SW 1271 (cell line): ENCODE measurements at places on chromosomes 6 and 20.

- no peak for DNase-seq
Measured at GRCh38 chr6:20479060-20479459, 55.2 kb upstream of the CDKAL1 start.

DNA sequence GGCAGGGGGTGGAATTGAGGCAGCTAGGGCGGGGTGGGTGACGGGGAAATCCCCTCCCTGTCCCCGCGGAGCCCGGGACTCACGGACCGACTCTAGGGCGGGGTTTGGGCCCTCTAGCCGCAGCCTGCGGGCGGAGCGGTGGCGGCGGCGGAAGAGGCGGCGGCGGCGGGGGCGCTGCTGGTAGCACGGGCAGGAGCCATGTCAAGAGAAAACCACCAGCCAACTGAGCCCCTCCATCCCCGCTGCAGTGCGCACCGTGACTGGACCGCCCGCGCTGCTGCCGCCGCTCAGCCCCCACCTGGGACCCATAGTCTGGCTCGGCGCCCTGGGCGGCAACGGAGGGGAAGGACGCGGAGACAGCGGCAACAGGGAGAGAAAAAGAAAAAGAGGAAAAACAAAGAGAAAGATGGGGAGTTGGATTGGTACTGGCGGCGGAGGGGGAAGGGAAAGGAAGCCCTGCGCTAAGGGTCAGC, 1.2 kb upstream of the C6orf62 start:
- DNase-seq: peak; percentile 38

- DNase-seq: no peak
Measured at GRCh38 chr6:87152526-87152955, 2.8 kb upstream of the ZNF292 start.

GRCh38 chr20:48639899-48640298, 187.9 kb downstream of the PREX1 start:
- DNase-seq: no peak

DNA sequence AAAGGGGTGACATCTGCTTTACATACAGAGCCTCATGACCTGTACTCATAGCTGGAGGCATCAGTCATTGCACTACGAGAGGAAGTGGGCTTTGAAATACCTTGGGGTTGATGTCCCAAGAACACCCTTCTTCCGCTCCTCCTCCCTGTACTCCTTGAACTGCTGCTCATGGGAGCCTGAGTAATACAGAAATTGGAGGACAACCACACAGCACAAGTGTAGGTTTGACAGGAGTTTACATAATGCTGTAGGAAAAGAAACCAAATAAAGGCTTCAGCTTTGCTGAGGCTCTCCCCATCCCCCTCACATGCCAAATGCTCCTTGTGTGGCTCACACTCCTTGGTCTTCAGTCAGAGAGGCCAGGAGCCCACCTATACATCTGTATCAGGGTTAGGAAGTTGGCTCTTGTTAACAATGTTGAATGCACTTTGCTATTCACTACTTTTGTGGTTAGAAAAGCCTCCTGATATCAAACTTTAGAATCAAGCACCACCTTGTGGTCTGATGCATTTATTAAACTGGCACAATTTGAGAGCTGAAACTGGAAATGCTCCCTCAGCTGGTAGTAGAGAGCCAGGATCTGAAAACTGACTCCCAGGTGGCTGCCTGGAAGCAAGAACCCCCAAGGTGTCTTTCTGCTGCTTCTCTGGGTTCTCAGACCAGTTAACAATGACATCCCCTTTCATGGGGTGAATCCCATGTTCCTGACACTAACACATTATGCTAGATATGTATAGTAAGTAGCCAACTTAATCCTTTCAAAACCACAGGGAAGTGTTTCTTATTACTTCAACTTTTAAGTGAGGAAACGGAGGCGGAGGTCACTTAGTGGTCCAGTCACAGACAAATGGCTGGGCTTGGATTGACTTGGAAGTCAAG, 56.2 kb upstream of the EDN1 start:
- peak; percentile 72 for DNase-seq

DNA sequence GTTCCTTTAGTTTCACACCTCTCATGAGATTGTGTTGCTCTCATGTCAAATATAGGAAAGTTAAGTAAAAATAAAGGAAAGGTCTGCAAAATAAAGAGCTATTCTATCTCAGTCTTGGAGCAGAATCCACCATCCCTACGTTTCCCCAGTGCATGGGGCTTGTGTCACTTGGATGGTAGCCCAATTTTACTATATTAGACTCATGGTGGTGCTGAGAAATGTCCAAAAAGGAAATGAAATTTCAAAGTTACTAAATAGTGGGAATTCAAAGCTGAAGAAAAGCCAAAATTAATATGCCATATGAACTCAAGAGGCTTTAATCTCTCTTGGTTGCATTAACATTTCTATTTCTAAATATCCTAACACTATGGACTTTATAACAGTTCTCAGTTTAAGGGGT, 1283.3 kb upstream of the GJE1 start:
- DNase-seq: no peak

DNA sequence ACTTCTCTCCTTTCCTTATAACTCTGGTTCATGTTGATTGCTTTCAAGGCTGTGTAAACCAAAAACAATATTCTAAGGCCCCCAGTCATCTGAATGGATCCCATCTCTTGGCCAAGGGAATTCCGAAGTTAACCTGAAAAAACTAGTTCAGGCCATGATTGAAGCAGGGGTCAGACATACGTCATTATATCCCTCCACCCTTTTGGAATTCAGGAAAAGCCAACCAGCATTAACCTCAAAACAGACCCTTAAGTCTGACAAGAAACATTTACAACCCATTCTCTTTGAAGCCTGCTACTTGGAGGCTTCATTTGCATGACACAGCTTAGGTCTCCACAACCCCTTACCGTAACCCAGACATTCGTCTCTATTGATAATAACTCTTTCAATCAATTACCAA, 39.7 kb downstream of the SLC26A8 start:
- DNase-seq: no peak

DNA sequence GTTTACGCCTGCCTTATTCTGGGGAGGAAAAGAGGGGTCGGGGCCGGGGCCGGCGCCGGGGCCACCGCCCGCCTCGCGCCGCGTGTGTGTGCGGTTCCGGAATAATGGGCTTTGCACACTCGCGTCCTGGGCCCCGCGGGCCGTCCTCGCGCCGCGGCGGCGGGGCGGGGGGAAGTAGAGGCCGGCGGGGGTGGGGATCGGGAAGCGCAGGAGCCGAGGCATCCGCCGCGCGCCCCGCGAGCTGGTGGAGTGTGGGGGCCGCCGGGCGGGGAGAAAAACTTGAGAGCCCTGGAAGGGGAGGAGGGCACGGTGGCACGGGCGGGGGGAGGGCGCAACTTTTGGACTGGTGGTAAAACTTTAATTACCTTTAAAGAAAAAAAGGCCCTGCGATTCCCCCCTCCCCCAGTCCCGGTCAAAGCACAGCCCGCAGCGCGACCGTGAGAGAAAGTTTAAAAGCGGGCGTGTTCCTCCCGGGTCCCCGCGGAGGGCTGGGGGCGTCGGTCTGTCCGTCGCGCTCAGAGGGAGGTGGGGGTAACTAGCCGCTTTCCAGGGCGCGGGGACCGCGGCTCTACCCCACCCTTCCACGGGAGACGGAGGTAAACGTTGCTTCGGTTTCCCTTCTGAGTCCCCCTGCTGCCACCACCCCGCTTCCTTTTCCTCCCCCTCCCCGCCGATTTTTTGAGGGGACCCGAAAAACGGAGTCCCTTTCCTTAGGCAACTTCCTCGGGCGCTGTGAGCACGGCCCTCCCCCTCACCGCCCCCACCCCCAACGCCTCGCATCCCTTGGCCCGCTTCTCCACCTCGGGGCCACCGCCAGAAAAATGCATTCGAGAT, 1.9 kb downstream of the L3MBTL3 start:
- DNase-seq: no peak

DNA sequence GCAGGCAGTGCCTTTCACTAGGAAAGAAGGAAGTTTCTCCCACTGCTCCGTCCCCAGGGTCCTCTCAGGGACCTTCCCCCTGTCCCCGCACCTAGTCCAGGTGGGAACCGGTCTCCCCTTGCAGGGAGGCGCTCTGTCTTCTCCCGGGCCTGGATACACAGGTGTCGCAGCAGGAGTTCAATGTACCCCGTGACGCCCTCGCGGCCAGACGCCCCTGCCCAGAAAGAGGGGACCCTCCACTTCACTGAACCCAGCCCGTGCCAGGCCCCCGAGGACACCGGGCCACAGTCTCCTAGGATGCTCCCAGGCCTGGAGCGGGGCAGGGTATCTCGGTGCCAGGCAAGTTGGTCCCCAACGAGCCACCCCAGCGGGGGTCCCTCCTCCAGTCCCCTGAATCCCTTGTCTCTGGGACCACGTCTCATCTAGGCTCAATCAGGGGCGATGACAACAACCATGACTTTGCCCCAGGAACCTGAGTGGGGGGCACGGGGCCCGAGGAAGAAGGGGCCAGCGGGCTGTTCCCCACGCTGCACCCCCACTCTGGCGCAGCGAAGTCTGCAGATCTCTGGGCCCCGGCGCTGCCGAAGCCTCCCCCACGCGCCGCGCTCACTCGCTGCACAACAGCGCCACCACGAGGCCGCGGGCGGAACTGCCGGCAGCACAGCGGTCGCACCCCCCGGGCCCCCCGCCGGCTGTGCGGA, 103.0 kb downstream of the EDN3 start:
- no peak for DNase-seq

GRCh38 chr6:146857980-146858347, 259.2 kb downstream of the ADGB start:
- DNase-seq: no peak

DNA sequence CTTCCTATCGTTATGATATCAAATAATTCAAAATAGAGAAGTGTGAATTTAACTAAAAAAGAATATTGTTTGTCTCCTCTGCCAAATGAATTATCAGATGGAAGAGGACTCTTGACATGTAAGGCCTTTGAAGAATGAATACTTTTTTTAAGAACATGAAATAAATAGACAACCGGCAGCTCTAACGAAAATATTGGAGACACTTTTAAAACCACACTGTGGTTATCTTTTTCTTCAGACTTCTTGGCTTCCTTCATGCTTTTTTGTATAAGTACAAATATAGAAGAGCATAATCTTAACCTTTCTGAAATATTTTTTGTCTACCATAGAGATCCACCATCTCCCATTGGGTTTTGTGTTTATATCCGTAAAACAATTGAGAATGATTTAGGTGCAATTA, 115.2 kb upstream of the SCGN start:
- no peak for DNase-seq

DNA sequence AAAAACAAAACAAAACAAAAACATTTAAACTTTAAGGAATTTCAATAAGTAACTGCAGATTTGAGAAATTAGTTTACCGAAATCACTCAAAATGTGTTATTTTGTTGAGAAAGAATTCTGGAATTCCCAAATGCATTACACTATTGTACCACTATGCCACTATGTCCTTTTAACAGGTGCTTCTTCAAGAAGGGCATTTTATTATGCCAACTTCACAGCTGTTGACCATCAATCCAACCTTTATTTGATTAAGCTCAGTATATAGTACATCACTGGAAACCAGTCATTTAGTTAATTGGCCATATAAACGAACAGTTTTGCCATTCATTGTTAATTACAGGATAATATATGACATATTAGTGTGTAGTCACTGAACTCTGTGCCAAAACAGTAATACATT, 221.7 kb downstream of the ARHGAP18 start:
- DNase-seq: no peak

GRCh38 chr6:169315830-169316614, 62.4 kb upstream of the THBS2 start:
- DNase-seq: no peak

DNA sequence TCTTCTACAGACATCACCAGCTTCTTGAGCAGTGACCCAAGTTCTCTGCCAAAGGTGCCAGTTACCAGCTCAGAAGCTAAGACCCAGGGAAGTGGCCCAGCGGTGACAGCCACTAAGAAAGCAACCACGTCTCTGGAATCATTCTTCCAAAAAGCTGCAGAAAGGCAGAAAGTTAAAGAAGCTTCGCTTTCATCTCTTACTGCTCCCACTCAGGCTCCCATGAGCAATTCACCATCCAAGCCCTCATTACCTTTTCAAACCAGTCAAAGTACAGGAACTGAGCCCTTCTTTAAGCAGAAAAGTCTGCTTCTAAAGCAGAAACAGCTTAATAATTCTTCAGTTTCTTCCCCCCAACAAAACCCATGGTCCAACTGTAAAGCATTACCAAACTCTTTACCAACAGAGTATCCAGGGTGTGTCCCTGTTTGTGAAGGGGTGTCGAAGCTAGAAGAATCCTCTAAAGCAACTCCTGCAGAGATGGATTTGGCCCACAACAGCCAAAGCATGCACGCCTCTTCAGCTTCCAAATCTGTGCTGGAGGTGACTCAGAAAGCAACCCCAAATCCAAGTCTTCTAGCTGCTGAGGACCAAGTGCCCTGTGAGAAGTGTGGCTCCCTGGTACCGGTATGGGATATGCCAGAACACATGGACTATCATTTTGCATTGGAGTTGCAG, 15.2 kb downstream of the GTPBP2 start:
- DNase-seq: no peak

DNA sequence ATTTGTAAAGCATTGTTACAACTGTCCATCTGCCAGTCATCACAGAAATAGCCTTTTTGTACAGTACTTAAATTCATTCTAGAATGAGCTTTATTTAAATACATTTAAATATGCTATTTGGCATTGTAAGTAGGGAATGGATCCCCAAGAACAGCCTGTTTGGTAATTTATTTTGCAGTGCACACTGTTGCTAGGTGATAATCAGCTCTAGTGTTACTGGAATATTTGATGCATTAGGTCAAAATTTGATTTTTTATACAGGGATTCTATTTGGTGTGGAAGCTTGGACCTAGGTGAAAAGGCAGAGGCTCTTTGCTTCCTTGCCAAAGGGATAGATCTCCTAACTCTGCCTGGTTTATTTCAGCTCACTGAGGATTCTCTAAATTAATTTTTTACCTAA, 593.7 kb downstream of the EPM2A start:
- DNase-seq: no peak

DNA sequence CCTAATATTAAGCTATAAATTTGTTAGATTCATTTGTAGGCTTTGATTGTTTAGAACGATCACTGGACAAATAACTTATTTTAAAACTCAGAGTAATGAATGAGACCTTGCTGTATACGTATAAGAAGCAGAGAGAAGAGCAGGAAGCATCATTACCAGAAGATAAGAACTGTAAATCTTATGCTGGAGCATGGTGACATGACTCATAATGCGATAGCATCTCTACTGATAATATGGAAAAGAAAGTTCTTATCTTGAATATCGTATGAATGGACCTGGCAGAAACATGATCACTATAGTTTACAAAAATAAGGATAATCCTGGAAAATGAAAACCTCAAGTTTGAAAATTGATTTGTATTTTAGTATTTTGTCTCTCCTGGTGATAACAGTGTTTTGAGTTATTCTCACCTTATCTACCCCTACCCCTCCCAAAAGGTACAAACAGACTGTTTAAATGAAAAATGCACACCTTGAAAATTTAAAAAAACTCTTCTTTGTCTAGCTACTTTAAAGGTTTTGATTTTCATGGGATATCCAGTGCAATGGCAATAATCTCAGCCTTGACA, 2.0 kb upstream of the ZSCAN26 start:
- no peak for DNase-seq
